ENCODE measurements at places on chromosomes 12 and 14.

GRCh38 chr12:119592232-119592631 is 1.3 kb upstream of the TMEM233 start:
- DNase-seq = no peak

- peak; percentile 47 for DNase-seq
Measured at GRCh38 chr12:131454418-131455217, 256.3 kb upstream of the SFSWAP start.

- DNase-seq = no peak
Measured at GRCh38 chr12:2248087-2248900, 195.5 kb downstream of the CACNA1C start.

GRCh38 chr12:29656762-29657538 is 126.8 kb downstream of the TMTC1 start:
- DNase-seq = no peak

- DNase-seq = no peak
Measured at GRCh38 chr14:35399083-35399937, 5.2 kb downstream of the NFKBIA start.

DNA sequence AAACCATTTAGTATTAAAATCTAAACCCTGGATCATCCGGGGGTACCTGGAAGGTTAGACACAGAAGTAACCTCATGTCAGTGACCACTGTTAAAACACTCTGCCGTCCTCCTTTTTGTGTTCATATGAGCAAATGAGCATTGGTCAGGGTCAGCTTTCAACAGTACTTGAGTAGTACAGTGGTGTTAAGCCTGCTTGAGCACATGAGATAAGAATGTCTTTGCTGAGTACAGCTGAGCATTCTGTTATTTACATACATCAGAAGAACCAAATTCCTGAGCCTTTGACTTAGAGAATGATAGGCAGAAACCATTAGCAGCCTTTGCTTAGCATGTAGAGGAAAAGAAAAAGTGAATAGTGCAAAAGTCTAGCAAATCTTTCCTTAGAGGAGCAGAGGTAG is 38.6 kb upstream of the LRTM2 start:
- DNase-seq = no peak

GRCh38 chr12:117563706-117564105 is 202.3 kb upstream of the NOS1 start:
- DNase-seq = no peak

DNA sequence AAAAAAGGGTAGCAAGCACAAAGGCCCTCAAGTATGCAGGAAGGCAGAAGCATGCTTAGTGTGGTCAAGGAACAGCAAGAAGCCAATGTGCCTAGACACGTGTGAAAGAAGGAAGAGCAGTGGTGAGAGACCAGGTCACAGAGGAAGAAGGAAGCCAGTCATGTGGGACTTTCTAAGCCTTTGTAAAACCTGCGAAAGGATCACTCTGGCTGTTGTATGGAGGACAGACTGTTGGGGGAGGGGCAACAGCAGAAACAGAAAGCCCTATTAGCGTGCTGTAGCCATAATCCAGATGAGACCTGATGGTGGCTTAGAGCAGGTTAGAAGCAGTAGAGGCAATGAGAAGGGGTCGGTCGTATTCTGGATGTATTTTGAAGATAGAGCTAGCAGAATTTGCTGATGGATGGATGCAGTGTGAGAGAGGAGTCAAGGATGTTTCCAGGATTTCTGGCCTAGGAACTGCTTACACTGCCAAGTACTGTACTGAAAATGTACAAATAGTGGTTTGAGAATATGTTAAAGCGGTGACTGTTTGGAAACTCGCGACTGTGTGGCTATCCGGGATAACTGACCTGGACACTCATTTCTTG is 5.7 kb upstream of the MLF2 start:
- DNase-seq = no peak

DNA sequence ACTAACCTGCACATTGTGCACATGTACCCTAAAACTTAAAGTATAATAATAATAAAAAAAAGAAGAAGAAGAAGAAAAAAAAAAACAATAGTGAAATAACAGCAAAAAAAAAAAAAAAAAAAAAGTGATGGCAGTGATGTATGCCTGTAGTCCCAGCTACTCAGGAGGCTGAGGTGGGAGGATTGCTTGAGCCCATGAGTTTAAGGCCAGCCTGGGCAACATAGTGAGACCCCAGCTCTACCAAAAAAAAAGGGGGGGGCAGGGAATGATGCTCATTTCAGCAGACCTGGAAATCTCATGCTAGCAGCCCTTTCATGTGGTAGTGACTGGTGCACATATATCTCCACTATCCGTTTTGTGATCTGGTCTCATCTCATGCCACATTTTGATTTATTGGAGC is 20.8 kb downstream of the TRAFD1 start:
- DNase-seq = no peak

- no peak for DNase-seq
Measured at GRCh38 chr14:92341791-92342190, 18.8 kb downstream of the SLC24A4 start.

DNA sequence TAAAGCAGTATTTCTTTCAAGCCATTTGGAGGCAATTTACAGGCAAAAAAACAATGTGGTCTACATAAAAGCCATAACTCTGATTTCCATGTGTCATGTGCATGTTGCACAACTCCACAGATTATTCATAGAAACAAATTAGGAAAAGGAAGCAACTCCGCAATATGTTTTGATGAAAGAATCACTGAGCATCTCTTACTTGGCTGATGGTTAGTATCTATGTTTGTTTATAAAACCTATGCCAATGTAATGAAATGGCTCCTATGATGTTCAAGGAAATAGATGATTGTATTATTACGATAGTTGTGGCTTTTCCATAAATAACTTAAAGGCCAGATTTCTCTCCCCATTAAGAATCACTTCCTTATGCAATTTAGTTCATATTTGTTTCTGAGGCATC is 373.7 kb downstream of the CCDC91 start:
- DNase-seq = no peak

DNA sequence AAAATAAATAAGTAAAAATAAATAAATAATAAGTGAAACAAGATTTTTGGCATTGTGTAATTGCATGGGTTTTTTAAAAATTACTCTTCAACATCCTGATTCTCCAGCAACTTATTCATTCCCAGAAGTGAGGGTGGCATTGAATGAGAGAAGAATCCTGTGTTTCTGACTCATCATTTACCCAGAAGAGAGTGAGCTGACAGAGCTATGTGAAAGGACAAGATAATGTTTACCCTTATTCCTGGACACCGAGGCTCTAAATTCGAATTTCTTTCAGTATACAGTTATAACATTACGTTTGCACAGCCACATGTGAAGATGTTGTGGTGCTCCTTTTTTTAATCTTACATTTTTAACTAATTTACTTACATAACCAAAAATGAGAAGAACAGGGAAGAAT is 36.4 kb downstream of the BBS10 start:
- DNase-seq = no peak

- no peak for DNase-seq
Measured at GRCh38 chr12:113161415-113162016, 12.0 kb downstream of the CFAP73 start.

DNA sequence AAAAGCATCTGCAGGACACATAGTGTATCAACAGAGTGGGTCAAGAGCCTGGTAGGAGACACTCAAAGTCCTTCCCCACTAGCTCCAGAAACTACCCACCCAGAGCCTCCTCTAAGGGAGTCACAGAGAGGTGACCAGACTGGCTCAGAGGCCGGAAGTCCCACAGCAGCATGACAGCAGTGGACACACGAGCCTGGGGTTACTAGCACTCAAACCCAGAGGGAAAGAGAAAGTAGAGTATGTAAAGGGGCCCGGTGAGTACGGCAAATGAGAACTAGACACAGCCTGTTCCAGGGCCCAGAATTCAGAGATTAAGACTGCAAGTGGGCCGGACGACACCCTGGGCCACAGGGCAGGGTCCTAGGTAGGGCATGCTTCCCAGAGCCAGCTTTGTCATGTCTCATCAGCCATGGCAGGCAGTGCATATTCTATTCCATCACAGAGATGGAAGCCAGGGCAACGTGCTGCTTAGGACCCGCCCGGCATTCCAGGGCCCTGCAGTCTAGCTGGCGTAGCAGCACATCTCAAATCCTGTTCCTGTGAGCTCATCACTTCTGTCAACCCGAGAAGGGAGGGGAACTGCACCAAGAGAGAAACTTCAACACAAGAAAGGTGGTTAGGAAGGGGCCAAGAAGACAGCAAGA is 4.2 kb downstream of the IFFO1 start:
- no peak for DNase-seq

DNA sequence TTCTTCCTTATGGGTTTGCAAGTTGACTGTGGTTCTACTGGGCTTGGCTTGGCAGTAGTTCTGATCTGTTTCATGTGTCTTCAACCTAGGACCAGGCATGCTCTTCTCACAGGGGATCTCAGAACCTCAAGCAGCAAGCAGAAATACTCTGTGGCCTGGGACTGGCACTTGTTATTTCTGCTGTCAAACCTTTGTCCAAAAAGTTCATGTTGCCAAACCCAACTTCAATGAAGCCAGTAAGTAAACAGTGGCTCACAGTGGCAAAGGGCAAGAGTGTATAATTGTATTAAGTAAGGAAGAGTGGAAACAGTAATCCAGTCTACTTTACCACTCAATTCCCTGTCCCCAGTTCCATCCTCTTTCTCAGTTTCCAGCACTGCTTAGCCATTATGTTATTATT is 15.7 kb upstream of the HMGA2 start:
- no peak for DNase-seq

- no peak for DNase-seq
Measured at GRCh38 chr12:21429994-21430393, 7.5 kb upstream of the PYROXD1 start.

- peak; percentile 44 for DNase-seq
Measured at GRCh38 chr12:70719672-70720420, 82.6 kb upstream of the PTPRB start.

DNA sequence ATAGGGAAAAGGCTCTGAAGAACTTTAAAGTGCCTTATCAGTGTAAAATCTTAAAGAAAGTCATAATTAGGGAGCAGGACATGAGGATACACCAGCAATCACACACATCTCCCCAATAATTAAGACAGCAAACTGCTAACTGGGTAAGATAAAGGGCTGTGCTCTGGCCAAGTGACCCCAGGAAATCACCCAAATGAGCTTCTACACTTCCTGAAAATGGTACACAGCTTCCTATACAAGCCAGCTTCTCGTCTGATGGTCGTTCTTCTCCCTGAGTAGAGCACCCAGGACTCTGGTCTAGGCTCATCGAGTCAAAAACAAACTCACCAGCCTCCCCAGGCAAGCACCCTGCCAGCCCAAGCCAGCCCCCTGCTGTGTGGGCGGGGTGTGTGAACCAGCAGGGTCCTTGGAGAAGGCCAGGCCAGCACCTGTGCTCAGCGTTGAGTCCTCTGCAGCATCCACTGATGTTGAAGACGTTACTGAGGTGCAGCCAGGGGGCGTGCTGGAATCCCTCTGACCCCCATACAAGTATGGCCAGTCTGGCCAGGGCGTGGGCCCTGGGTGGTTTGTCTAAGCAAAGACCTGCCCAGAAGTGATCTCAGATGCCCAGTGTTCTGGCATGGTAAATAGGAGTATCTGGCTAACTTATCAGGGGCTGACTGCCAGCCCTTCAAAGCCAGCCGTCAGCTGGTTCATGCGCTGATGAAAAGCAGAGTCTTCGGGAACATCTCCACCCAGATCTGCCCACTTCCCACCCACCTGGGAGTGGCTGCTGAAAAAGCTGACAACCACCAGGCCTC is 41.4 kb downstream of the ACTN1 start:
- DNase-seq = no peak

- DNase-seq = no peak
Measured at GRCh38 chr14:71711619-71712018, 220.6 kb upstream of the RGS6 start.

DNA sequence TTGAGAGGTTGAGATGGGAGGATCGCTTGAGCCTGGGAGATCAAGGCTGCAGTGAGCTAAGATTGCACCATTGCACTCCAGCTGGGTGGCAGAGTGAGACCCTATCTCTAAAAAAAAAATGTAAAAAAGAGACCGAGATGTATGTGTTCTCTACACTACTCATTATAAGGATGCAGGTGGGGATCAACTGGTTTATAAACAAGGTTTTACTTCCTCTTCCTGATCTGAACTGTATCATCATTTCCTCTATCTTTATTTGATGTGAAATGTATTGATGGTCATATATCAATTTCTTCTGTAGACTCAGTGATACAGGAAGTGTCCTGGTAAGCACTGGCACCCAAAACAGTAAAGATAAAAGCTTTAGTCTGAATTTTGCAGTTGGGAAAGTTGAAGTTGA is 20.1 kb upstream of the USP44 start:
- no peak for DNase-seq

GRCh38 chr12:53267999-53268629 is at the start of gene ESPL1:
ESPL1 (plus strand) TSS chr12:53268299; CDS start chr12:53268767, 468 bp downstream.
- peak; percentile 84 for DNase-seq

DNA sequence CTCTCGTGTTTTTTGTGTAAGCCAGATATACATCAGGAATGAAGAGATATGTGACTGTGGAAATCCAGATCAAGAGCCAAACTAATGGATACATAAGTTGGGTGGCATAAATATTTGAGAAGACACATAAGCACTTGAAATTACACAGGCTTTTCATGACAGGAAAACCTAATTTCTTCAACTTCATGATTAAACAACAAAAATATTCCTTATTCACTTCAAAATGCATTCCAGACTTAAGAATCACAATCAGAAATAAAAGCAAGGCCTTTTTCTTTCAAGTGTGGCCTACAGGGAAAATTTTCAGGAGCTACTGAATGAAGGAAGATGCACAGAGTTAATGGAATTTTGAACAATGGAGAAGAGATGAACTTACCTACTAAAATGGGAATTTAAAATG is 515.6 kb downstream of the FOXG1 start:
- DNase-seq = no peak

DNA sequence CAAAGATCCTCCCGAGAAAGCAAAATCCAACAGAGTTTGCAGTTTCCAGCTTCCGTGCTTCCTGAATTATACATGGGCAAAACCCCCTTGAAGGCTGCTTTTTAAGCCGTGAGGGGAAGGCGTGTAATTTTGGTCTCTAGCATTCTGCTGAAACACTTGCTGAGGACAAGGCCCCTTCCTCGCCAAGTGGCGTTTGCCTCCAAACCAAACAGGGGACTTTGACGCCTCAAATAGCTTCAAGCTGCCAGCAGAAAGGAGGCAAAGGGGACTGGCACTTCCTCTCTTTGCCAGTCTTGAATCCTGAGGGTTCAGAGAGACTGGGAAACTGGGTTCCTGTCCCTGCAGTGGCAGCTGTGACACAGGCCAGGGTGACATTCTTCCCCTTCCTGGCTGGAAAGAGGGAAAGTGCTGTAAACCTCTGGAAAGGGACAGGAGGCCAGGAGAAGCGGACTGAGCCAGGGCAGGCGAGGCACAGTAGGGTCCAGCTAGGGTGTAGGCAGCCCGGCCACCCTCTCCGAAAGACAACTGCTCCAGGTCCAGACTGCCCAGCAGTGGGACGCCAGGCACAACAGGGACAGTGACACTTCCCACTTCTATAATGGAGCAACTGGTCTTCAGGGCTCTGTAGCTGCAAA is 96.2 kb upstream of the MED13L start:
- DNase-seq = no peak

Measured in liver (tissue), 10 donors.